ENCODE measurements at places on chromosomes 2 and 18. TPM values are rescaled to one million over a fixed set of nuclear protein-coding genes. Genes with fewer than 3 reads are reported as not detected.

The FLACC1 gene
- total RNA-seq, result 1.2 TPM

The CDK15 gene
- total RNA-seq, result 4.5 TPM

The OSBPL1A gene
- total RNA-seq, result 80.4 TPM

The C1GALT1C1L gene
- 0.36 TPM for total RNA-seq

The MARCHF7 gene
- total RNA-seq, result 24.2 TPM

The CREB1 gene
- total RNA-seq, result 52.4 TPM

The ARHGAP28 gene
- 221 TPM for total RNA-seq

The ALK gene
- total RNA-seq, result 0.27 TPM

The CPO gene
- not detected for total RNA-seq

The ABCG5 gene
- not detected for total RNA-seq

The AKAIN1 gene
- total RNA-seq, result not detected

The UBE2F gene
- 49.8 TPM for total RNA-seq

The SERPINB7 gene
- 0.27 TPM for total RNA-seq

The PFN4 gene
- 1.7 TPM for total RNA-seq

The MEIS1 gene
- 78.2 TPM for total RNA-seq

The TNS1 gene
- total RNA-seq, result 54.5 TPM

The SERPINB13 gene
- not detected for total RNA-seq

The GBX2 gene
- total RNA-seq, result 0.25 TPM
